ENCODE measurements at places on chromosomes 12 and 14.
A peak's percentile ranks its signal among the peaks of the same experiment; 100 is the strongest.

DNA sequence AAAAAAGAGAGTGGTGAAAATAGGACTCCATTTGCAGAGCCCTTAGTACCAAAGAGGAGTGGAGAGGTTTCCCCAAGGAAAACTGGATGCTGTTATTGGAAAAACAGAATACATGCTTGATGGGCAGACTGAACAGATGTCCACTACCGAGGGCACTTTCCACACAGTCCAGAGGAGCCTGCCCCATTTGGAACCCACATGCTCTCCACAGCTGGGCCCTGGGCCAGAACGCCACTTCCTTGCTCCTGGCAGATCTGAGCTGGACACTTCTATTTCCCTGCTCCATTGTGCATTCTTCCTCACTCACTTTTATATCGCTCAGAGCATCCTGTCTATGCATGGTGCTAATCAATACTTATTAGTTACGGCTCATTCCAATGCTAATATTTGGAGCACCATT, 249.9 kb downstream of the SLC15A4 start:
- DNase-seq, result no peak

- no peak for DNase-seq
Observed at GRCh38 chr12:50728841-50729240, 35.1 kb upstream of the ATF1 start.

GRCh38 chr12:117889098-117889497, 79.7 kb downstream of the KSR2 start:
- DNase-seq, result no peak

- no peak for DNase-seq
Observed at GRCh38 chr12:112243255-112244110, 118.1 kb downstream of the TRAFD1 start.

DNA sequence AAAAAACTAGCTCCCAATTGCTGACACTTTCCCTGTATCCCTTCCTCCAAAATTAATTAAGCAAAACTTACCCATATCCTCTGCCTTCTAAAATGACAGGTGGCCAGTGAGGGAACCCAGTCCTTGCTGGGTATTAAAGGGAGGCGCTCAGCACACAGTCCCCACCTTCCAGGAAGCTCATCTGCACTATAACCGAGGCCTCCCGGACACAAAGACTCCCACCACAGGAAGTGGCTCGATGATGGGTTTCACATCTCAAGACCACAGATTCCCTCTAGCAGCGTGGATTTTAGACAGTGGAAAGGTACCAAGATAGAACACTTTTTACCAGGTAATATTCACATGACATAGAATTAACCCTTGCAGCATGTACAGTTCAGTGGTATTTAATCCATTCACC, 126.8 kb upstream of the NCOR2 start:
- no peak for DNase-seq

GRCh38 chr12:130126023-130126432, 36.2 kb upstream of the FZD10 start:
- DNase-seq, result no peak

GRCh38 chr14:22872033-22872832, 693 bp downstream of the LRP10 start:
- DNase-seq, result peak; percentile 90

DNA sequence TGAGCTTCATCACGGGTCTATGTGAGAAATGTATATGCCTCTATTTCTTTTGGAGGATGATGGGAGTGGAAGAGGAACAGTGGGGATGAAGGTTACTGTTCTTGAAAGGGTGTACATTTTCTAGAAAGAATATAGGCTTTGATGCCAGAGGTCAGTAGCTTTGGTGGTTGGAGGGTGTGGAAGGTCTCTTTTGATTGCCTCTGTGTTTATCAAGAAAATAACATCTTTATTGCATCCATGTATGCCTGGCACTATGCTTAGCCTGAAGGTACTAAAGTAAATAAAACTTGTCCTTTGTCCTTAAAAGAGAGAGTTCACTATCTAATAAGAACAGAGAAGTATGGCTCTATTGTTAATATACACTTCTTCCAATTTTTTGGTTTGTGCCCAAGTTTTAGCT, 201.8 kb downstream of the NUBPL start:
- no peak for DNase-seq

DNA sequence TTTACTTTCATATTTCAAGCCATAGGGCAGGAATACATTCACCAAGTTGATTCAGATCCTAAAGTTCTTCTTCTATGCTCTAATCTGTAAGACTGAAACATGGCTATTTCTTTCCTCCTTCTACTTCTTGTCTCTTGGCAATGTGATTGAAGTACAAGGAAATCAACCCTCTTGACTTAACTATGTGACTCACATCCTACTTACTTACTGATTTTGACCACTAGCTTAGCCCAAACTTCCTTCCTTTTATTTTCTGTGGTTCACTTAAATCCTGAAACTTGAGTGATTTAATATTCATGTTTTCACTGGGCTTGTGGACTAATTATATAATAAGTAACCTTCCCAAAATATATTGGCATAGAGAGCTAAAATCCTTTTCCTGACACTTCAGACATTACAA, 111.2 kb upstream of the NOVA1 start:
- DNase-seq, result no peak

- no peak for DNase-seq
Observed at GRCh38 chr12:78746001-78746400, 118.6 kb upstream of the SYT1 start.

DNA sequence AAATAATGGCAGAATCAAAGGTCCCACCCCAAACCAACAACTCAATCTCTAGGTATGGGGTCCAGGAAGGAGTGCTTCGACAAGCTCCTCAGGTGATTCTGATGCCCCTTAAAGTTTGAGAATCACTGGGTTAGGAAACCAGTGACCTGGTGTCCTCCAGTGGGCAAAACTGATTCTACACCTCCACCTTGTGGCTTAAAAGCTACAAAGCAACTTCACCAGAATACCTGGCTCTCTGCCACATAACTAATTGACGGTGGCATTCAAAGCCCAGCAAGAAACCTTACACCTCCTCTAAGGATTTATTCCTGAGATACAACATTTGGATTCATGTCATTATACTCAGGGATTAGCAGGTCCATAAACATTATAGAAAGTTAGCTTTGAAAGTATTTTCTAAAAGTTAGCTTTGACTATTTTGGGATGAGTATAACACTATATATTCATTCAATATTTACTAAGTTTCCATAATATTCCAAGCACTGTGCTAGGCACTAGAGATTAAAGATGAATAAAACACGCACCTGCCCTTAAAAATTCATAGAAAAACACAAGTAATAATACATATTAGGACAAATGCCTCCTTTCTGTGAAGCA, 45.4 kb downstream of the DCAF5 start:
- DNase-seq, result peak; percentile 34
